ENCODE measurements at places on chromosomes 2 and 18.
A peak's percentile ranks its signal among the peaks of the same experiment; 100 is the strongest.

DNA sequence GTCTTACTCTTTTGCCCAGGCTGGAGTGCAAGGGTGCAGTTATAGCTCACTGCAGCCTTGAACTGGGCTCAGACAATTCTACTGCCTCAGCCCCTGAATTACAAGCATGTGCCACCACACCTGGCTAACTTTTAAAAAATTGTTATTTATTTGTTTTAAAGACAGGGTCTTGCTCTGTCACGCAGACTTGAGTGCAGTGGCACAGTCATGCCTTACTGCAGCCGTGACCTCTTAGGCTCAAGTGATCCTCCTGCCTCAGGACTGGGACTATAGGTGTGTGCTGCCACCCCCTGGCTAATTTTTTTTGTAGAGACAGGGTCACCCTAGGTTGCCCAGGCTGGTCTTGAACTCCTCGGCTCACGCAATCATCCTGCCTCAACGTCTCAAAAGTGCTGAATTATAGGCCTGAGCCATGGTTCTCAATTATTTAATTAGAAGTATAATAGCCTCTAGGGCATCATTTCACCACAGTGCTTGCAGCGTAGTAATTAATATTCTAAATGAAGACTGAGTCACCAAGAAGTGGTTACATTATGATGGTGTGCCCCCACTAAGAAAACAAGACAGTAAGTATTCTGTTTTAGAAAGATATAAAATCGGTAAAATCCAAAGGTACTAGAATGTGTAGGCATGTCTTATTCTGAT lies 69.6 kb downstream of the EML4 start:
- DNase-seq: peak; percentile 66

- no peak for DNase-seq
Measured at GRCh38 chr2:148132412-148132811, 111.5 kb downstream of the MBD5 start.

DNA sequence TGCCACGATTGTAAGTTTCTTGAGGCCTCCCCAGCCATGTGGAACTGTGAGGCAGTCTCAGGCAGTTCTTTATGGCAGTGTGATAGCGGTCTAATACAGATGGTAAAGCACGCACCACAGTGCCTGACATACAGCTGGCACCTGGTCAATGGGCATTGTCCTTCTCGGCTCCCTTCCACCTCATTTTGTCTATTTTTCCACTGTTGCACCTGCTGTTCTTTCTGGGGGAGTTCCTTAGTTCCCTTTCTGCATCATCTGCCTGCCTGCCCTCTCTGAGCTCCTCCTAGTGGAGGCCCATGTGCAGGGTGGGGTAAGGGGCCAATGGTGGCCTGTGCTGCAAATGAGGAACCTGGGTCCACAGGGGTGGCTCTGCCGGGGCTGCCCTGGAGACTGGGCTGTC lies 157.6 kb downstream of the LPIN1 start:
- no peak for DNase-seq

DNA sequence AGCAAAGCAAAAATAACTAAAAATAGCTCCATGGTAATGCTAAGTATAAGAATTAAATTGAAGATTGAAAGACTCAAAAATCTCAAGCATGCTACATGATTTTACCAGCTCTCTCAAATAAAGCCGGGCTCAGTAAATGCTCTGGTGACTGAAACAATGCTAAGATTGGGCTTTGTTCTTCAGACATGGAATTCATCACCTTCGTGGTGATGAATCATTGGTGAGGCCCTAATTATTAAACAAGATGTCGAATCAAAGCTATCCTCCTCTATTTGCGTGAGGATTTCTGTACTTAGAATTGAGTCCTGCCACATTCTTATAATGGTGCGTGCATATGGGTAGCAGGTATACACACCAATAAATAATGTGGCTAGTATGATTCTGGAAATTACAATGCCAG lies 58.8 kb upstream of the LRRTM1 start:
- no peak for DNase-seq

GRCh38 chr2:62506421-62506750 lies 391 bp upstream of the TMEM17 start:
- no peak for DNase-seq

GRCh38 chr2:95166065-95166763 lies 605 bp downstream of the ZNF2 start:
- DNase-seq: no peak

- DNase-seq: no peak
Measured at GRCh38 chr18:44651478-44651877, 29.2 kb upstream of the SETBP1 start.

GRCh38 chr2:38601463-38602135 lies 1.1 kb downstream of the HNRNPLL start:
- DNase-seq: no peak

GRCh38 chr2:20190170-20190569 lies 34.8 kb downstream of the SDC1 start:
- no peak for DNase-seq

DNA sequence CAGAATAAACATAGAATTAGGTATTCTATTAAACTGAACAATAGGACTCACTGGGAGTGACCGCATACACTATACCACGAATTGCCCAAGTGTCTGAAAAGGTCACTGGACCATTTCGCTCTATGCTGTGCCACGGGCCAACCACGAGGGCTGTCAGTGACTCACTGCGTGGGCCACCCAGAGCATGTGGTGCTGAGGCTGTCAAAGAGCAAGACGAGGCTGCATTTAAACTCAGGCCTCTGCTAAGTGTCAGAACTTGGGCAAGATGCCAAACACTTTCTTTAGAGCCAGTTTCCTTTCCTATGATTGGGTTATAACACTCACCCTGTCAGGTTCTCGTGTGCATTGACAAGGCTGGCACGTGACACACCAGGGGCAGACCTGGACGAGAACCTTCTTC lies 97.5 kb downstream of the SH3YL1 start:
- peak; percentile 11 for DNase-seq

- DNase-seq: no peak
Measured at GRCh38 chr2:79860228-79861058, 347.6 kb downstream of the CTNNA2 start.

- DNase-seq: no peak
Measured at GRCh38 chr18:1825296-1825695, 746.0 kb downstream of the METTL4 start.

- DNase-seq: no peak
Measured at GRCh38 chr2:65351948-65352595, 80.3 kb downstream of the SPRED2 start.

- no peak for DNase-seq
Measured at GRCh38 chr18:54964741-54965140, 5.5 kb upstream of the CCDC68 start.

DNA sequence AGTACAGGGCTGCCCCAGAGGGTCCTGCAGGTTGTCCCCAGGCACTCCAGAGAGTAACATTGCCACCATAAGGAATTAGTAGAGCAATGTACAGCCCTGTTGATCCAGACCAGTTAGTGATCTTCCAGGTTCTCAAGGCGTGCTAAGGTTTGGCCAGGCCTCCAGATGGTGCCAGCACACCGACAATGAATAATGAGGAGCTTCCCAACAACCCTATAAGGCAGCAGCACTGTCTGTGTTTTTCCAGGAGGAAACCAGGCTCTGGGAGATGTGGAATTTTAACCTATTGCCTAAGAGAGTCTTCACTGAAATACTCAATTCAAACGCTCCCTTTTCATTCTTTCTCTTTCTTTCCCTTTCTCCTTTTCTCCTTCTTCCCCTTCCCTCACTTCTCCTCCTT lies 122.1 kb downstream of the MGAT5 start:
- no peak for DNase-seq

DNA sequence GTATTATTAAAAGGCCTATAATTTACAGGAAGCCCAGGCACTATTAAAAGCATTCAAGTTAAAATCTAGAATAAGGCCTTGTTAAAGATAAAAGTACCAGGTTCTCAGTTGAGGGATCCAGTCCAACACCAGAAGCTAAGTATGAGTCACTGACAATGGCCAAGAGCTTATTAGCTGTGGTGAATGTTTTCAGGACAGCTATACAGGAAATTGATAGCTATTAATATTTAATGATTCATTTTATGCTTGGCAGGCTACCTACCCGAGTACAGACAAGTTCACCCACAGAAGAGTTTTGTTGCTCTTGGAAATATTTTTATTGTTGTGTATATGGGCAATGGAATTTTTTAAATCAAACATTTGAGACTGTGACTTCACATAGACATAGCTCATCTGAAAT lies 729.6 kb upstream of the ZNF804A start:
- DNase-seq: no peak

- DNase-seq: no peak
Measured at GRCh38 chr2:15940661-15941480, 521 bp downstream of the MYCN start.

- no peak for DNase-seq
Measured at GRCh38 chr2:201980389-201980821, 53.2 kb upstream of the FZD7 start.

- no peak for DNase-seq
Measured at GRCh38 chr18:47389210-47389609, 137.8 kb upstream of the SKOR2 start.

GRCh38 chr2:162403884-162404283 lies 60.0 kb downstream of the GCA start:
- no peak for DNase-seq

DNA sequence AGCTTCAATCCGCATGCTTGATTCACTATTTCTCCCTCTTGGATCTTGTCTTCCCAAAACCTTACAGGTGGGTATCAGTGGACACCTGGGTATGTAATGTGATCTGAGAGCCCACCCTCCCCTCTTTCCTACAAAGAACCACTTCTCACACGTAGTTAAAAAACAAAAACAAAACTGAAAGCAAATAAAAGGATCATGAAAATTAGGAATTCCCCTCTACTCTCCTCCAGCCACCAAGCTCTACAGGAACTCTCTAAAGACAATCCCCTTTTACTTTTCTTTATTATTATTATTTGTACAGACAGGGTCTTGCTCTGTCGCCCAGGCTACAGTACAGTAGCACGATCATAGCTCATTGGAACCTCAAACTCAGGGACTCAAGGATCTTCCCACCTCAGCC lies 40.8 kb upstream of the MYO1B start:
- peak; percentile 56 for DNase-seq

DNA sequence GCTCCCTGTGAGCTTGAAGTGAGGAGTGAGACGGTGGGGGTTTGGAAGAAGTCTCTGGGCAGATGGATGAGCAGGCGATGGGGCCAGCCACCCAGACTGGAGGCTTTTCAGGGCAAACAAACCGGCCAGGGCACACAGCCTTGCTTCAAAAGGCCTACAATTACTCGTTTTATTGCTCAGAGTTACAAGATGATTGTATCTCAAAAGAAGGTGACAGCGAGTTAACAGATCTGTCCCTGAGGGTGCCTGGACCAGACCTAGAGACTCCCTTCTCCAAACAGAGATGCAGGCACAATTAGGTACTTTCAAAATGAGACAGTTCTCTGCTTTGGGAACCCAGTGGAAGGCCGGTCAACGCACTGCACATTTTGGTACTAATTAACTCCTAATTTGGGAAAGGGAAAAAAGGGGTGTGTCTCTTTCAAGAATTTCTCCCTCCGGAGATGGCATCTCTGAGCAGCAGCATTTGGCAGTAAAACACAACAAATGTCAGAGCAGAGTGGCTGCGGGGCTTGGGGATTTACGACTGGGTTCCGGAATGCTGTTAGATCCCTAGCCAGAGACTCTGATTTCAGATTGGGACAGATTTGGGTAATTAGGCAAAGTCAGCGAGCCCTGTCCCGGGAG lies 226.7 kb downstream of the TTC32 start:
- no peak for DNase-seq

DNA sequence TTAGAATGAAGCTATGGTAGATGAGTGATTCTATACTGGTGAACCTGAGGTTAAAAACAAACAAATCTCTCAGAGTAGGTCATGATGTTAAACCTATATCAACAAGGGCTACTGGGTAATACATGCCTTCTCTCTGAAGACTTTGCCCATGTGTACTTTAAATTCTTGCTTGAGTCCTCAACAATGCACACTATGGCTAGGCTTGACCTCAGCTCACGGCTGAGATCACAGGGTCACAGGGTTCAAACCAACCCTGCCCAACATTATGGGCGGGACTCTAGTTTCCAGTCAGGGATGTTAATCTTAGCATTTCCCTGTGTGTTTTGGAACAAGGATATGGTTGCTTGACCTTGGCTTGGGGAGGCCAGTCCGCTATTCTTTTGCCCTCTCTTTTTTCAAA lies 7.7 kb downstream of the CD28 start:
- DNase-seq: no peak

GRCh38 chr2:86038291-86039081 lies 67.2 kb downstream of the POLR1A start:
- DNase-seq: peak; percentile 87

DNA sequence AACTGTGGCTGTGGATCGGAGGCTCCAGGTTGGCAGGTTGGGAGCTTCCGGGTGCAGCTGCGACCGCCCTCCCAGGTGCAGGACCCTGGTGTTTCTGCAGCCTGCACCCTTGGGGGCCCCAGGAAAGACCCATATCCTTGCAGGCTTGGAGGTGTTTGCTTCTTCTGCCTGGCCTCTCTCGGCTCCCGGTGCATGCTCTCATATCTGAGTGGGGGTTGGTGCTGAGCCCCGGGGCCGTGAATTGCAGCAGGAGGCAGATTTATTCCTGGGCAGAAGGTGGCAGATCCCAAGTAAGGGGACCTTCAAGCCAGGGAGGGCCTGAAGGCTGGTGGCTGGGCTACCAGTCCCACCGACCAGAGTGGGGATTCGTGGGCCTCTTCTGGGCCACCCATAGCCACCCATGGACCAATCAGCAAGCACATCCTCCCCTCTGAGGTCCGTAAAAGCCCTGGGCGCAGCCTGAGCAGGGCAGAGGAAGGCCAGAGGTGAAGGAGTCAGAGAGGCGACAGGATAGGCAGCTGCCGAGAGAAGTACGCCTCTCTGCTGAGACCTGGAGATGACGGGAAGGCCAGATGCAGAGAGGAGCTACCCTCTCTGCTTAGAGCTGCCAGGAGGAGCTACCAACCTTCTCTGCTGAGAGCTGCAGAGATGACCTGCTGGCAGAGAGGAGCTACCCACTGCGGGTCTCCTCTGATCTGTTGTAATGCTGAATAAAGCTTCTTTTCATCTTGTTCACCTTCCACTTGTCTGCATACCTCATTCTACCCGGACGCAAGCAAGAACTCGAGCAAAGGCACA lies 1279.0 kb upstream of the LRRTM1 start:
- DNase-seq: no peak

DNA sequence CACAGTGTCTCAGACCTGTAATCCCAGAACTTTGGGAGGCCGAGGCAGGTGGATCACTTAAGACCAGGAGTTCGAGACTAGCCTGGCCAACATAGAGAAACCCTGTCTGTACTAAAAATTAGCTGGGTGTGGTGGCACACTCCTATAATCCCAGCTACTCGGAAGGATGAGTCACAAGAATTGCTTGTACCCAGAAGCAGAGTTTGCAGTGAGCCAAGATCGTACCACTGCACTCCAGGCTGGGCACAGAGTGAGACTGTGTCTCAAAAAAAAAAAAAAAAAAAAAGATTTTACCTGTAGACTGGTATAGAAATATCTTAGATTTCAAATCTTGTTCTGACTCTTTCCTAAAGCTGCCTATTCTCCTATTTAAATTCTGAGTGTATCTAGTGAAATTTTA lies 7.2 kb upstream of the KLHL29 start:
- no peak for DNase-seq

- DNase-seq: no peak
Measured at GRCh38 chr2:3154700-3155099, 222.9 kb downstream of the EIPR1 start.

GRCh38 chr18:59848002-59848401 lies 51.8 kb upstream of the PMAIP1 start:
- DNase-seq: no peak
